Breast epithelium (tissue), 4 donors: ENCODE measurements at places on chromosomes 13 and 19.
A peak's percentile ranks its signal among the peaks of the same experiment; 100 is the strongest.

- no peak for DNase-seq
Observed at GRCh38 chr19:38974624-38975213, 823 bp downstream of the FBXO17 start.

GRCh38 chr13:103349211-103349980 is 283.2 kb upstream of the SLC10A2 start:
- no peak for DNase-seq

DNA sequence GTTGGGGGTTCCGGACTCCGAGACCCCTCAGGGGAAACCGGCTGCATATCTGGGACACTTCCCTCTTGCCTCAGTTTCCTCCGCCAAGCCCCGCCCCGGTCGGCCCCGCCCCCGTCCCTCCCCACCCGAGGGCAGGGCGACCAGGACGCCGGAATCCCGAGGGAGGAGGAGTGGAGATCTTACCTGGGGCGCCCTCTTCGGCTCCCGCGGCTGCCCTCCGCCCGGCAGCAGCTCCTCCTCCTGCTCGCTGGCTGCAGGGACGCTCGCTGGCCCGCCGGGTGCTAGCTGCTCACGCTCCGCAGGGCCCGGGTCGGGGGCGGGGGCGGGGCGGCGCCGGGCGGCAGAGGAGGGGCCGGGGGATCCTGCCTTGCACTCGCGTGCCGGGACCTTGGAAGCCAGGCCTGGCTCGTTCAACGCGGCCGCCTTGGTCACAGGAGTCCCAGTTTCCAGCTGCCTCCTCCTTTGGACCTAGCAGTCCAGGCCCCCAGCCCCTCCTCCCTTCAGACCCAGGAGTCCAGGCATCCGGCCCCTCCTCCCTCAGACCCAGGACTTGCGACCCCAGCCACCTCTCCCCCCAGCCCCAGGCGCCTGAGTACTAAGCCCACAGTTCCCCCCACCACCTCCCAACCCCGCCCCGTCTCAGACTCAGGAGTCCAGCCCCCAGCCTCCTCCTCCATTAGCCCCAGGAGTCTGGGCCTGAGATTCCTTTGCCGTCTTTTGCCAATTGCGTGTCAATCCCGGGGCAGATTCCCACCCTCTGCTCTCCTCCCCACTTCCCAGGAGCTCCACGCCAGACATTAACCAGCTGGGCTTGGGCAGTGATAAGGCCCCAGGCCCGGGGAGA is at the start of gene NTF4:
TSS of gene NTF4 (minus strand) at position 51 of the 844 bp plus-strand sequence. CDS start 2,821 bp downstream, outside the sequence.
- DNase-seq, result peak; percentile 52

DNA sequence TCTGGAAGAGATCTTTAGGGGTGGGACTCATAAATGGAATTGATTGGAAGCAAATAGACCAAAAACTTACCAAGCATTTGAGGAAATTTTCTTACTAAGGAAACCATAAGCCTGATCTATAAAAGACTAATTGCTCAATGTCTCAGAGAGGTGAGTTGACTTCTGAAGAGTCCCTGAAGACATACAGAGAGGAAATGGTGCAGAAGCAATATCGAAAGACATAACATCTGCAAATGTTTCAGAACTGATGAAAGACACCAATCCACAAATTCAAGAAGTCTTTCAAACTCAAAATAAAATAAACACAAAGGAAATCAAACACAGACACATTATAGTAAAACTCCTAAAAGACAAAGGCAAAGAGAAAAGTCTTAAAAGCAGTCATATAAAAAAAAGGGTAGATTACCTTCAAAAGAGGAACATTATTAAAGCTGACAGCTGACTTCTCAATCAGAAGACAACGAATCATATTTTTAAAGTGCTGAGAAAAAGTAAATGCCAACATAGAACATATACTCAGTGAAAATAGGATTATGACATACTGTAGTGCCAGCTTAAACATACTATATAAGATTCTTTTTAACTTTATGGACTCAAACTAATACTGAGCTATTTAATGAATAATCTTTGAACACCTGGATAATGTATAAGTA is 45.4 kb upstream of the CALM3 start:
- DNase-seq, result no peak

DNA sequence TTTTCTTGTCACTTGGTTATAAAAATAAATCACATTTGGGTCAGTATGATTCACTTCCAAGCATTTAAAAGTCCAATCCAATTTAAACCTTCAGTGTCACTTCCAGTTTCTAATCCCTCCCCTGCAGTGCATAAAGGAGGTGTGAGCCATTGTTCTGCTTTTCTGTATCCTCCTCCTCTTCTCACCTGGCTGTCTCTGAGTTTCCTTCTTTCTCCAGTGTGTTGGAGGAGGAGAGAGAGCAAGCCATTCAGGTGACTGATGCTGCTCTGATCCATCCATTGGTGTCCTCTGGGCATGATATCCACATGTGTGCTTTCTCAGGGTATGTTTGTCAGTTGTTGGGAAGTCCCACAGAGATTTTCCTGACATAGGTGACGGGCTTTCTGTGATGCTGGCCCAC is 1.2 kb downstream of the NUDT15 start:
- no peak for DNase-seq

DNA sequence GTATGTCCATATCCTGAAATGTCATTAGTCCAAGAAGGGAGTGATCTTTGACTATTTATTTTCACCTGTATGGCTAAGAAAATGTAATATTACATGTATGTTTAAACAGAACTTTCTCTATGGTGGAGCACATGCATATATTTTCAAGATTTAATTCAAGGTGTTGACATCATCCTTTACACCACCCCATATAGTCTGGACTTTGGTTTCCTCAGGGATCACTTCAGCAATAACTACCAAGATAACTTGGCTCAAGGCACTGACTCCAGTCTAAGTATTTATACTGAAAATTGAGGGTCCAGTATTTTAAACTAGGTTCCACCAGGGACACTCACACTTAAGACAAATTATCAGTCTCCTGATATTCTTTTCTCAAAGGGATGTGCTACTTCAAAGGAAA is 660.6 kb downstream of the EFNB2 start:
- DNase-seq, result no peak

- DNase-seq, result no peak
Observed at GRCh38 chr19:12163826-12164225, 930 bp downstream of the ZNF136 start.

GRCh38 chr19:52296400-52296772 is 583 bp upstream of the ZNF480 start:
- no peak for DNase-seq

GRCh38 chr13:77859450-77859849 is 59.2 kb downstream of the EDNRB start:
- no peak for DNase-seq

DNA sequence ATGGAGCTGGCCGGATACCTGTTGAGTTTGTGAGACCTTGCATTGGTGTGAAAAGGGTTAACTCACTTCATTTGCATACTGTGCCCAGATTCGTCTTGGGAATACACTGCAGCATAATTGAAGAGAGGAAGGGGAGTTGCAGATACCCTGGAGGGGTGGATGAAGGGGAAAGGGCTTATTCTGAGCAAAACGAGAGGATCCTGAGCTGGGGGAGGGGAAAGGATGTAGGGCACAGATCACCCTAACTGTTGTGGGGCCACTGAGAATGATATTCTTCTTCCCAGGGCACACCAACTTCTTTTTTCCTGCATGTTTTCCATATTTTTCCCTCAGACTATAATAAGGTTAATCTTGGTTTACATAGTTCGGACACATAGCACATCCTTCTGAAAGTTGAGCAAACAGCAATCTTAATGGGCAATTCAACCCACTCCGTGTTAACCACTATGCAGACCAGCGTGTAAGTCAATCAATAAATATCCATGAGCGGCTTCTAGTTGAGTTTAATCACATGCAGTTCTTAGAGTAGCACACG is 11.7 kb upstream of the PTPRS start:
- no peak for DNase-seq
